Motor neuron (in vitro differentiated cells): ENCODE measurements at places on chromosomes 2 and 18. TPM values are rescaled to one million over a fixed set of nuclear protein-coding genes. Genes with fewer than 3 reads are reported as not detected.

Gene HNRNPA3
- total RNA-seq, result 70.2 and 72.9 TPM in 2 replicates

Gene DHRS9
- 0.59 and 1.3 TPM in 2 replicates for total RNA-seq

Gene LBX2
- 0.36 and 4.0 TPM in 2 replicates for total RNA-seq

Gene QPCT
- total RNA-seq, result 0.69 and 0.98 TPM in 2 replicates

Gene TCF23
- 0.96 TPM in 1 of 2 replicates, not detected in the other for total RNA-seq

Gene MATN3
- total RNA-seq, result 0.82 and 1.0 TPM in 2 replicates

Gene EMILIN1
- total RNA-seq, result 1.4 and 1.5 TPM in 2 replicates

Gene PARD6G
- total RNA-seq, result 11.8 and 13.6 TPM in 2 replicates

Gene MC2R
- total RNA-seq, result 0.44 and 0.52 TPM in 2 replicates

Gene CCL20
- total RNA-seq, result not detected in 2 replicates

Gene CPS1
- 9.6 and 9.8 TPM in 2 replicates for total RNA-seq

Gene SCN2A
- 12.7 and 13.4 TPM in 2 replicates for total RNA-seq

Gene ARHGAP15
- not detected in 2 replicates for total RNA-seq

Gene REL
- total RNA-seq, result 3.4 and 4.9 TPM in 2 replicates

Gene RAMP1
- total RNA-seq, result 16.2 and 20.9 TPM in 2 replicates

Gene C2orf66
- total RNA-seq, result 0.47 and 0.97 TPM in 2 replicates
